ENCODE measurements at places on chromosomes 3 and 15.

DNA sequence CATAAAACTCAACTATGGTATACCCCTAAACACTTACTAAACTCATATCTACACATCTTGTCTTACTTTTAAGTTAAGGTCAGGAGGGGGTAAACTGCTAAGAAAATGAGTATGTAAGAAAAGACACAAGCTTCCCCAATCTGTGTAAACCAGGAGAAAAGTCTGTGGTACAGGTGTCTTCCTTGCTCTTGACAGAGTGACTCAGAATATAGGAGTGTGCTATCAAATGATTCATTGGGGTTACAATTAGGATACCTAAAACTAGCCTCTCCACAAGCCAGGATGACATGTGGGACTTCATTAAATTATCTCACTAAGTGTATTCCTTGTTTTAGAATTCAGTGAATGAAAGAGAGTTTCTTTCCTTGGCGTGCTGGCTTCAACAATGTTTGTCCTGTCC, 274.8 kb downstream of the BBX start:
- no peak for DNase-seq

- DNase-seq: no peak
Observed at GRCh38 chr3:15367059-15367458, 34.7 kb upstream of the SH3BP5 start.

DNA sequence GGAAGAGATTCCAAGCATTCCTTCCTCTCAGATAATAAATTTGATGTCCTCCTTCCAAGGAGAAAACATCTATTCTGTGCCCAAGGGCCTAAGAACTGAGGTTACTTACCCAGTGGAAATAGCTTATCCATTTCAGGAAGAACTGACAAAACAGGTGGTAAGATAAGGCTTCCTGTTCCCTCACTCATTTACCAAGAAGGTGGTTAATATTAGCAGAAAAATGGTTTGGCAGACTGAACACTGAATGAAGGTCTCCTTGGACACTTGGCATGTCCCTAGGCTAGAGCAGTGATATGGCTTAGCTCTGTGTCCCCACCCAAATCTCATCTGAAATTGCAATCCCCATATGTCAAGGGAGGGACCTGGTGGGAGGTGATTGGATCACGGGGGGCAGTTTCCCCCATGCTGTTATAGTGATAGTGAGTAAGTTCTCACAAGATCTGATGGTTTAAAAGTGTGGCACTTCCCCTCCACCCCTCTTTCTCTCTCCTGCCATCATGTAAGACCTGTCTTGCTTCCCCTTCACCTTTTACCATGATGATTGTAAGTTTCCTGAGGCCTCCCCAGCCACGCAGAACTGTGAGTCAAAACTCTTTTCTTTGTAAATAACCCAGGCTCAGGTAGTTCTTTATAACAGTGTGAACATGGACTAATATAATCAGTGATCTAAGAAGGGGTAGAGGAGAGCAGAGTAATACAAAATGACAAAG, 127.4 kb downstream of the ST8SIA2 start:
- DNase-seq: no peak

DNA sequence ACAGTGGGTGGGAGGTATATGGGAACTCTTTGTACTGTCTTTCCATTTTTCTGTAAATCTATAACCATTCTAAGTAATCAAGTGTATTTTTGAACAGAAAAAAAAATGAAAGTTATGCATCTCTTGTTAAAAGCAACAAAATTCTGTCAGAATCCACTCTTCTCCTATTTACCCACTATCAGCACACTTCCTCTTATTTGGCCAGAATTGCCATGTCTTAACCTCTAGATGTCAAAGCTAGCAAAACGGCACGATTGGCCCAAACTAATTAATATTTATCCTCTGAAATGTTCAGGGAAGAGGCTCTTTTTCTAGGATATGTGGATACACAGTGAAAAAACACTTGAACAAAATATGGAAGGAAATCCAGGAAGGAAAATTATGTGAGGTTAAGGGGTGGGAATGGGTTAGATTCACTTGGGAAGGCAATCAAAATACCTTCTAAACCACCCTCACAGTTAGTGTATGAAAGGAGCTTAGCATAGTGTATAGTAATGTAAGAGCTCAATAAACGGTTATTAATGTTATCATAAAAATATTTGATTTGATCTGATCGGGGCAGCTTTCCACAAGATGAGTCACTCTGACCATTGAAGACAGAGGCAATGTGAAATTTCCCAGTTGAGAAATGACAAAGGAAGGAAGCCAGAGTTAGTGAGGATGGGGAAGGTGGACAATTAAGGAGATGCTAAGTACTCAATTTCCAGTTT, 20.1 kb upstream of the TGFBR2 start:
- DNase-seq: no peak

DNA sequence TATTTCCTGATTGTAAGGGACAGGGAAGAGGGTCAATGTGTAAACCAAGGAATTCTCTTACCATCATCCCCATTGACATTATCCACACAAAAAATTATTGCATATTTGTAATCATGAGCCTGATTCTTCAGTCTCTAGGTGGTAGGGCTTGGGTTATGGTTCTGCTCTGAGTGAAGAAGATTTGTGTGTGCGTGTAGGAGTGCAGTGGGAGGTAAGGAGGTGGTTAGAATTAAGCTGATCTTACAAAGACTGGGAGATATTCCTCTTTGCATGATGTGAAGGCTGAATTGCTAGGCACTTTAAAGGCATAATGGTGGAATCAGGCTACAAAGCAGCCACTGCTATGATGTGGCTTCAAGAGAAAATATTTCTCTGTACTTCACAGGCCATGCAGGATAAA, 23.0 kb upstream of the MINDY4B start:
- no peak for DNase-seq

DNA sequence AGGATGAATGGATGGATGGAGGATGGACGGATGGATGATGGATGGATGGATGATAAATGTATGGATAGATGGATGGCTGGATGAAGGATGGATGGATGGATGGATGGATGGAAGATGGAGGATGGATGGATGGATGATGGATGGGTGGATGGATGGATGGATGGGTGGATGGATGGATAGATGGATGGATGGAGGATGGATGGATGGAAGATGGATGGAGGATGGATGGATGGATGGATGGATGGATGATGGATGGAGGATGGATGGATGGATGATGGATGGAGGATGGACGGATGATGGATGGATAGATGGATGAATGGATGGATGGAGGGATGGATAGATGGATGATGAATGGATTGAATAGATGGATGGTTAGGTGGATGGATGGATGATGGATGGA, 210.6 kb upstream of the IGF1R start:
- DNase-seq: no peak

- DNase-seq: no peak
Observed at GRCh38 chr3:15823092-15823491, 25.3 kb upstream of the ANKRD28 start.

DNA sequence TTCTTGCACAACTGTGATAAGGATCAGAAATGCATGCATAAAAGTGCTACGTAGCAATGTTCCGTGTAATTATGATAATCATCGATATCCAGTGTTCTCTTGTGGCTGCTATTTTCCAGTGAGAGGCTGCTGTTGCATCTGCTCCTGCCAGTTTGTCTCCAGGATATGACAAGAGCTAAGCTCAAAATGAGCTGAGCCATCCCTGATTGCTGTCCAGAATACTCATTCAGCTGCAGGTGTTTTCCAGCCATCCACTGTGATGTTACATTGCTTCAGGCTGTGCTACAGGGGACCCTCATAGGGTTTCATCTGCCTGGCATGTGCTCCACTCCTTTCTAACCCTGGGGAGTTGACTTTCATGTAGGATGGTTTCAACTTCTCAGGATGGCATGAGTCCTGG, 976.0 kb downstream of the ROBO1 start:
- DNase-seq: no peak

GRCh38 chr3:172553526-172554252, 30.5 kb upstream of the TNFSF10 start:
- DNase-seq: no peak

Measured in activated naive CD4-positive, alpha-beta T cell treated with Interleukin-2 at 50 U/mL for 16 hours (primary cell).